Femur (tissue), 1 donor: ENCODE measurements at places on chromosomes 3 and 15.

- no peak for DNase-seq
Measured at GRCh38 chr3:116579840-116580239, 129.7 kb upstream of the TUSC7 start.

DNA sequence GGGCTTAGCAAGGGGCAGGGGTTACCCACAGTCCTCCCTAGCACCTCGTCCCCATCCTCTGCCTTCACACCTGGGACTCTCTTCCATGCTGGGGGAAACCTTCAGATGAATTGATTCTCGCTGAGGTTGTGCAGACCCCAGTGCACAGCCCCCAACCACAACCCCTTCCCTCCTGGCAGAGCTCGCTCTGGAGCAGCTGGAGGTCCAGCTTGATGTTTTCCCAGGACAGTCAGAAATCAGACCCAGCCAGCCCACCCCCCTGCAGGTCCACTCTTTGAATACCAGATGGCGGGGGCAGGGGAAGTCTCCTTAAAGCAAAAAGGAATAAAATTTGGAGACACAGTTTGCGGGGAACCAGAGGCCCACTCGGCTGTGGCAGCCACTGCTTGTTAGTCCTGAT, 234.4 kb downstream of the XXYLT1 start:
- DNase-seq, result no peak

DNA sequence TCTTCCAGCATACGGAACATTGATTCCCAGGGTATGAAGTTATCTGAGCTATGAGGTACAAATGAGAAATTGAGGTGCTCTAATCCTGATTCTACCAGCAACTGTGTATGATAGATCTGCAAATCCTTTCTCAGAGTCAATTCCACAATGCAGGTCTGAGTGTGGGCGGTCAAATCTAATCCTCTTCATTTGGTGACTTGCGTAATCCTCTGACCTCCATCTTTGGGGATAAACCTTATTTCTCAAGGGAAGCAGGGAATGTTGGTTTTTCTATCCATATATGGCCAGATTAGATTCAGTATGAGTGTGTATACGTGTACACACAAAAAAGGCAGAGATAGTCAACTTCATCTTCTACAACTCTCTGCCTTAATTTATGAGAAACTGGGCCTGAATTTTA, 348.4 kb upstream of the IL12A start:
- DNase-seq, result no peak

- DNase-seq, result no peak
Measured at GRCh38 chr15:43499635-43500034, 6.7 kb upstream of the TP53BP1 start.

- peak; percentile 50 for DNase-seq
Measured at GRCh38 chr3:9704347-9705322, 1.0 kb downstream of the CPNE9 start.

- DNase-seq, result no peak
Measured at GRCh38 chr3:170128977-170129431, 52.5 kb downstream of the PHC3 start.

DNA sequence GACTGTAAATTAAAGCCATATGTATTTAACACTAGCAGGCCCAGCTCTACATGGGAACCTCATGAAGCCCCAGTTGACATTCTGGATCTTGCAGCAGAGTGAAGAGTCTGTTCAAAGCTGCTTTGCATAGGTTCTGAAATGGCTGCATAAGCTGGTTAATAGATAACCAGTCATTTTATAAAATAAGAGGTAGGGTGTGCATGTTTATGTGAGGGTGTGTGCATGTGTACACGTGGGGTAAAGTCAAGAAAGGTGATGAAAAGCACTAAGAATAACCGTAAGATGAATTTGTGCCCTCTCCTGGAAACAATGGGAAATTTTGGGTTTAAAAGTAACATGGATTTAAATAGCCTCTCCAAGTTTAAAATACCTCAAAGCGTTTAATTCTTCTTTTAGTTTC, 33.0 kb downstream of the PAQR9 start:
- no peak for DNase-seq

DNA sequence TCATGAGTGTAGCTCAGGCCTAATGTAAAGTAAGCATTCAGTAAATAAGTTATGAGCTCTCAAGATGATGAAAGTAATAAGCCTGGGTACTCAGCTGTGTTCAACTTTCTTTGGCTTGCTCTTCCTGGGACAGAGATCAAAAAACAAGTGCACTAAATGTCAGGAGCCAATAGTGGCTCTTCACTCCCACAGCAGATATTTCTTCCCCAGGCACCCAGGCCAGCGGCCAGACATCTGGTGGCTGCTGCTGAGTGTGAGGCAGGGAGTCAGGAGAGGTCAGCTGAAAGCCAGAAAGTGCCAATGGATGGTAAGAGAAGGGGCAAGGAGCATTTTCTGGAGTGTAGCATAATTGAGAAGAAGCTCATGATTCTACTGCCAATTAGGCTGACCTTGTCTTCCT, 18.2 kb upstream of the ITGA11 start:
- DNase-seq, result no peak

DNA sequence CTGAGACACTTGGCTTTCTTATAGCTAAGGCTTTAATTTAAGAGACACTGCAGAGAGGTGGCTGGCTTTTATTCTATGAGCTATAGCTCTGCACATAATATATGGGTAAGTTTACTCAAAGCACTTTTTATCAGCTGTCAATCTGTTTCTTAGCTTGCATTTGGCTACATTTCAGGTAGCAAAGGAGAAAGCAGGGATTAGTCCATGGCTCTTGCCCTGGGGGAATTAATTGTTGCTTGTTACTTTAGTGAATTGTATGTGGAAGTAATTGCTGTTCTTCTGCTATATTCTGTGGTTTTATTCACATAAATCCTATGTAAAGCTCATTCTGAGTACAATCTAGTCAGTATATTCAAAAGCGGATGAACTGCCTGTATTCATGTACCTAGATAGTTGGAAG, 14.4 kb upstream of the CCDC39 start:
- DNase-seq, result no peak

DNA sequence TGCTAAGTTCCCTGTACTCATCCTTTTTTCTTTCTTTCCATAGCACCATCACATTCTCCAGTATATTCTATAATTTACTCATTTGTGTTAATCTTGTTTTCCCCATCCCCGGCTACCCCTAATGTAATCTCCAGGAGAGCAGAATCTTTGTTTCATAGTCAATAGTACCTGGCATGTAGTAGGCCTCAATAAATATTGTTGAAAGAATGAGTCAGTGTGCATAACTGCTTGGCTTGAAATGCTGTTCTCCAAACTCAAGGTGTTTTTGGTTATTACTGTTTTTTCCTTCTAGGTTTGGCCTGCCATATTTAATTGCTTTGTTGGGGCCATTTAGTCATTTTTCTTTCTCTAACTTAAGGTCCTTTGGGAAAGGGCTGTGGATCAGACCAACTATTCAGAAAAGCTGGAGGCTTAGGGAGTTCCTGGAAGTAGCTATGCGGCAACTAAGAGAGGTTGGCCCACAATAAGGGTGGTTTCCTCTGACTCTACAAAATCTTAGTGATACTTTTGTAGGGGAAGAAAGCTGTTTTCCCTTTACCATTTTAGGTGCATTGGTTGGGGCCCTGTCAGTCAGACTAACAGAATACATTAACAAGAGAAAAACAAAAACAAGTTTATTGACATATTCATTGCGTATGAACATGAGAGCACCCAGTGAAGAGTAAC, 28.4 kb downstream of the KAT2B start:
- no peak for DNase-seq

- no peak for DNase-seq
Measured at GRCh38 chr15:43958861-43959330, 132.1 kb downstream of the WDR76 start.

GRCh38 chr3:149971403-149972075, 844 bp upstream of the PFN2 start:
- peak; percentile 84 for DNase-seq

DNA sequence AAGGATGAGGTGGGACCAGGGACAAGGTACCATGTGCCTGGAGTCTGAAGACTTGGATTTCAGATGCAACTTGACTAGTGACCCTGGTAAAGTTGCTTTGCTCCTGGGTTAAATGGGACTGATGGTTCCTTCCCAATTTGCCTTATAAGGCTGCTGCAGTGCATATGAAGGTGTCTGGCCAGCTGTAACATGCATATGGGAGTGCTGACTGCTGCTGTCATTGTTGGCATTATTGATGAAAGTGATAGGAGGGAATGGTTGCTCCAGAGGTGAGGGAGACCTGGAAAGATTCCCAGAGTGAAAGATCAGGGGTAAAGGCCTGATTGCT, 20.5 kb downstream of the CYP8B1 start:
- DNase-seq, result no peak

- DNase-seq, result no peak
Measured at GRCh38 chr15:34239151-34239808, 14.5 kb downstream of the EMC4 start.

GRCh38 chr3:134677196-134677986, 26.6 kb upstream of the KY start:
- DNase-seq, result no peak

- DNase-seq, result no peak
Measured at GRCh38 chr3:134376786-134377426, 2.7 kb upstream of the AMOTL2 start.

- DNase-seq, result no peak
Measured at GRCh38 chr15:75815811-75816719, 27.2 kb upstream of the UBE2Q2 start.

GRCh38 chr3:158821847-158822246, 20.0 kb downstream of the MFSD1 start:
- DNase-seq, result no peak

- DNase-seq, result no peak
Measured at GRCh38 chr3:59535791-59536221, 486.0 kb upstream of the CFAP20DC start.

DNA sequence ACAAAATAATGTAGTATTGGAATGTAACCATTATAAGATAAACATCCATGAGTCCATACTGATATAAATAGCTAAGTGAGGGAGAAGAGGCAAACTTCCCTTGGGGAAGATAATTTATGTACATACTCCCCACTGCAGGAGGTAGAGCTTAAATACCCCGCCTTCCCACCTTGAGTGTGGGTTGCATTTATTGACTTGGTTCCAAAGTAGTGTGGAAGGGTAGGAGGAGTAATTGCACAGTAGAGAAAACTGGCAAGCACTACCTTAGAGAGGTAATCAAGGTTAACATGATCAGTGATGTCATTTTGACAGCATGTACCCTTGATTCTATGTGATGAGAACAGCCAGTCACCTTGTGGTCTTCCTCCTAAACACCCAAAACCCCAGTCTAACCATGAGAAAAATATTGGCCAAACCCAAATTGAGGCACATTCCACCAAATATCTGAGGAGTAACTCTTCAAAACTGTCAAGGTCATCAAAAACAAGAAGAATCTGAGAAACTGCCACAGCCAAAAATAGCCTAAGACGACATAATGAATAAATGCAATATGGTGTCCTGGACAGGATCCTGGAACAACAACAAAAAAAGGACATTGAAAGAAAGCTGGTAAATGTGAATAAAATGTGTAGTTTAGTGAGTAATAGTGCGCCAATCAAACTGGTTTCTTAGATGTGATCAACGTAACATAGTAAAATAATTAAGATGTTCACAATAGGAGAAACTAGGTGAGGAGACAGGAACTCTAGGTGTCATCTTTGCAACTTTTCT, 774 bp upstream of the CNOT10 start:
- no peak for DNase-seq

DNA sequence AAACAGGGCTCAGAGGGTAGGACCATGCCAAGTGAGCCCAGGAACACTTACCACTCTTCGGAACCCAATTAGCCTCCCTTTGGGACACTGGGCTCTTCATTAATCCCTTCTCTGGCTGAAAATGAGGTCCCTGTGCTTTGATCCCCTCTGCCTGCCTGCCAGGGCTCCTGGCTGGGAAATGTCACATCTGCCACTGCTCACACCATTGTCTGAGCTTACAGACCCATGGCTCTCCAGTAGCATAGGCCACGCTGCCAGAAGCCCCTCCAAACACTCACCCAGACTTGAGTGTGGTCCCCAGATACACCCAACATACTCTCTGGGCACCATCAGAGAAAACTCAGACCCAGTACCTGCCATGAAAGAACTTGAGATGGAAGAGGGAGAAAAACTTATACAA, 287.3 kb downstream of the XXYLT1 start:
- no peak for DNase-seq

- DNase-seq, result no peak
Measured at GRCh38 chr3:27127195-27127594, 242.0 kb downstream of the NEK10 start.

GRCh38 chr15:100043068-100043641, 298.6 kb downstream of the ADAMTS17 start:
- DNase-seq, result no peak

- no peak for DNase-seq
Measured at GRCh38 chr3:125152951-125153350, 59.6 kb downstream of the SLC12A8 start.

DNA sequence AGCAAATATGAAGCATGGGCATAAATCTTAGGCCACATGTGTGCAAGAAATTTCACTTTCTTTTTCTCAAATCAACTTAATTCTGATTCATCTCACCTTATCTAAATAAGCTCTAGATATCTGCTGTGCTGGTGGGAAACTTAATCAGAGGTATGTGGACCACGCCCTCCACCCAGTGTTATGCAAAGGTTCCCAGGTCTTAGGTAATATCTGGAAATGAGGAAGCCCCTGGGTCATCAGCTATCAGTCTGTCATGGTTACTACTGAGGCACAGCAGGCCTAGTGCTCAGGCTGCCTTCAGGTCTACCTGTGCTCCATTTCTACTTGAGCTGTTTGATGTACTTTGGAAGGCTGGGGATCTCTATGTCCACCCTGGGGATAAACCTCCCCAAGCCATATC, 134.4 kb upstream of the KCNH8 start:
- no peak for DNase-seq

DNA sequence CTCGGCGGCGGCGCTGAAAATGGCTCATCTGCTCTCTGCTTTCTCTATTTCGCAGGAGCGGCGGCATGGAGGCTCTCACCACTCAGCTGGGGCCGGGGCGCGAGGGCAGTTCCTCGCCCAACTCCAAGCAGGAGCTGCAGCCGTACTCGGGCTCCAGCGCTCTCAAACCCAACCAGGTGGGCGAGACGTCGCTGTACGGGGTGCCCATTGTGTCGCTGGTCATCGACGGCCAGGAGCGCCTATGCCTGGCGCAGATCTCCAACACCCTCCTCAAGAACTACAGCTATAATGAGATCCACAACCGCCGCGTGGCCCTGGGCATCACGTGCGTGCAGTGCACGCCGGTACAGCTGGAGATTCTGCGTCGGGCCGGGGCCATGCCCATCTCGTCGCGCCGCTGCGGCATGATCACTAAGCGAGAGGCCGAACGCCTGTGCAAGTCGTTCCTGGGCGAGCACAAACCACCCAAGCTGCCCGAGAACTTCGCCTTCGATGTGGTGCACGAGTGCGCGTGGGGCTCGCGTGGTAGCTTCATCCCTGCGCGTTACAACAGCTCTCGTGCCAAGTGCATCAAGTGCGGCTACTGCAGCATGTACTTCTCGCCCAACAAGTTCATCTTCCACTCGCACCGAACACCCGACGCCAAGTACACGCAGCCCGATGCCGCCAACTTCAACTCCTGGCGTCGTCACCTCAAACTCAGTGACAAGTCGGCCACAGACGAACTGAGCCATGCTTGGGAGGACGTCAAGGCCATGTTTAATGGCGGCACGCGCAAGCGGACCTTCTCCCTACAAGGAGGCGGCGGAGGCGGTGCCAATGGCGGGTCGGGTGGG, 790 bp downstream of the SKOR1 start:
- DNase-seq, result no peak

- DNase-seq, result no peak
Measured at GRCh38 chr15:47806008-47806407, 88.7 kb downstream of the SEMA6D start.

GRCh38 chr3:7423036-7423435, 562.1 kb downstream of the GRM7 start:
- DNase-seq, result no peak

- no peak for DNase-seq
Measured at GRCh38 chr3:61699622-61700021, 138.3 kb downstream of the PTPRG start.
